ENCODE measurements at places on chromosomes 6 and 20.
A peak's percentile ranks its signal among the peaks of the same experiment; 100 is the strongest.

GRCh38 chr6:126307849-126308248, 32.1 kb upstream of the CENPW start:
- DNase-seq = no peak

DNA sequence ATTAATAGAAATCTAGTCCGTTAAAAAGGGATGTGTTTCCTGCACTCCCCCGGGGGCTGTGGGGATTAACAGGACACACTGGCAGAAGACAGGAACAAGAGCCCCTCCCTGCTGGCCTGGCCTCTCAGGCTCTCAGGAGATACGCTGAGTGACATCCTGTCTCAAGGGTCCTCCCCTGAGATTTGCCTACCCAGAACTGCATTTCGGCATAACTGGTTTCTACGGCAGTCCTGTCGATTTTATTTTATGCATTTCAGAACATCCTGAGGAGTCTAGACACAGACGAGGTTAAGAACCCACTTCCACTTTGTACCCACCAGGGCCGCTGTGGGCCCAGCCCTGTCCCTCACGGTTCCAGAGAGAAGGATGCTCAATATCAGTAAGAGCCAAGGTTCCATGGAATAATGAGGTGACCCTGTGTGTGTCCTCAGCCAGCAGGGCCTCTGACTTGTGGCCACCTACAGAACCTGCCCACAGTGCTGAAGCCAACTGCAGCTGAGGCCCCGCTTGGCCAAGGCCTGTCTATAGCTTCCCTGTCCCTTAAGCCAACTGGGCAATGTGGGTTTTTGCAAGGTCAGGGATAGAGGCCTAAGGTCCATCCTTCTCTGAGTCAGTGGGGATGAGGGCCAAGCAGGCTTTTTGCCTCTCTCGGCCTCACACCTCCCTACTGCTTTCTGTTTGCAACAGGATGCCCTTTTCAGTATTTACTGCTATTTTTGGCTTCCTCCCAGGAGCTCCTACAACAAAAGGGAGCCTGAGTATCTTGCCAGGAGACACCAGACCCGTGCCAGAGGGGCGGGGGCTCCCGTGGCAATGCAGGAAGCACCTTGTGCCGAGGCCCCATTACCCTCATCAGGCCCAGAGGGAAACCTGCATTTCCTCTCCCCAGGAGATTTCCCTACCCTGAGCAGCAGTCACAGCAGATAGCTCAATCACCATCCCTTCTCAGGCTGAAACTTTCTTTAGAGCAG, 14.7 kb downstream of the UQCC2 start:
- DNase-seq = peak; percentile 76

- DNase-seq = no peak
Observed at GRCh38 chr6:130720076-130720715, 107.0 kb upstream of the SMLR1 start.

GRCh38 chr6:45611491-45611890, 233.8 kb upstream of the SUPT3H start:
- DNase-seq = no peak

GRCh38 chr6:14822679-14823078, 423.2 kb upstream of the JARID2 start:
- DNase-seq = no peak

DNA sequence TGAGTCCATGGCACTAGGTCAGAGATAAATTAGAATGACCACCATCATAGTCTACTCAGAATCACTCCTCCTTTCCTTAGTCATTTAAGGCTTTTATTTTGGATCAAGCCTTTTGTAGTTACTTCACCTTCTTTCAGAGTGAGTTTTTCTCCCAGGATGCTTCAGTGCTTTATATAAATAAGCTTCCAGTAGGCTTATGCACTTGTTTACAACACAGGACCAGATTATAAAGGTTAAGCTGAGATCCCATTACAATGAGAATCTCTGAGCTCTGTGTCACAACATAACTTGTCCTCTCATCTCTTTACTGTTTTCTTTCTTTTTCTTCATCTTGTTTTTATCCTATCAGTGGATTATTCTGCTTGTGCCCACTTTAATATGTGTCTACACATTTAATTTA, 47.9 kb downstream of the CEP57L1 start:
- DNase-seq = no peak

GRCh38 chr6:42451333-42452170, at the start of gene TRERF1:
TSS of gene TRERF1 (minus strand) at chr6:42451926. CDS start at chr6:42269590, 182,336 bp downstream.
- DNase-seq = peak; percentile 54

DNA sequence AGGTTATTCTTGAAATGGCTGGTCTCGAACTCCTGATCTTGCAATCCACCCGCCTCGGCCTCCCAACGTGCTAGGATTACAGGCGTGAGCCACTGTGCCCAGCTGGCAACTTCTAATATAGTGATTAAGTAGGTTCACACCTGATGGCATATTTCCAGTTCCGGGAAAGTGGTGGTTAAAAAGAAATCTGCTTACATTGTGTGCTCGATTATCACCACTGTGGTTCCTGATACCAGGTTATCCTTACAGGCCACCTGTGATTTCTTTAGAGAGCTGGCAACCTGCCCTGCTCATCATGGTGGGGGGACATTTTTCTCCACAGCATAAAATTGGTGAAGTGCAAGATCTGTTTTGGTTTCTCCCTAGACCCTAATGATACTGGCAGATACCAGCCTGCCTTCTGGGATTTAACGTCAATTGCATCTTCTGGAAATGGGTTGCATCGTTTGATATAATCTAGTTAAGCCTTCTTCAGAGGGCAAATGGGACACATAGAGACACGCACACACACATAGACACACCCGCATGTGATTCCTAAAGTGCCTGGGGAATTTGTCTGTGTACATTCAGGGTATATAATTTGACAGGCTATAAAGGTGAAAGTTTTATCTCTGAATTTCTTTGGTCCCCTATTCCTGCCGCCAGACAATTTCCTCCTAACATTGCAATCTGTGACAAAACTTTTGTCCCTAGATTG, 49.7 kb upstream of the CITED2 start:
- DNase-seq = no peak

GRCh38 chr6:40887792-40888340, 151.2 kb downstream of the UNC5CL start:
- DNase-seq = no peak

- peak; percentile 15 for DNase-seq
Observed at GRCh38 chr20:16438100-16438499, 135.1 kb downstream of the KIF16B start.

- peak; percentile 59 for DNase-seq
Observed at GRCh38 chr6:3356056-3356823, 97.5 kb downstream of the PSMG4 start.

GRCh38 chr6:159052720-159053119, 7.9 kb upstream of the TAGAP start:
- DNase-seq = no peak

DNA sequence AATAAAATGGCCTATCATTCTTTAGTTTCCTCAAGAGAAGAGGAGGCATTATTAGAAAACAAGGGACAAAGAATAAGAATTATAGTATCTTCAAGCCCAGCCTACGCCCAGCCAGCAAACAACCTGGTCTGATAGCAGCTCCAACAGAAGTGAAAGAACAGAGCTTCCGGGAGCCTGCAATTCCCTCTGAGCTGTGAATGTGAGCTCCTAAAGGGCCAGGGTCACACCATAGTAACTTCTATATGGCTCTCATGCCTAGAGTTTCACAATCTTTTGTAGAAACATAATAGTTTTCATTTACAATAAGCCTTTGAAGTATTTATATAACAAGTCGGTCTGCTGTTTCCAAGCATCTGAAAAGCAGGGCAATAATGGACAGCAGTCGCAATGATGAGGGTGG, 116.5 kb downstream of the SMLR1 start:
- no peak for DNase-seq

- no peak for DNase-seq
Observed at GRCh38 chr6:134257516-134257915, 60.4 kb downstream of the SGK1 start.

DNA sequence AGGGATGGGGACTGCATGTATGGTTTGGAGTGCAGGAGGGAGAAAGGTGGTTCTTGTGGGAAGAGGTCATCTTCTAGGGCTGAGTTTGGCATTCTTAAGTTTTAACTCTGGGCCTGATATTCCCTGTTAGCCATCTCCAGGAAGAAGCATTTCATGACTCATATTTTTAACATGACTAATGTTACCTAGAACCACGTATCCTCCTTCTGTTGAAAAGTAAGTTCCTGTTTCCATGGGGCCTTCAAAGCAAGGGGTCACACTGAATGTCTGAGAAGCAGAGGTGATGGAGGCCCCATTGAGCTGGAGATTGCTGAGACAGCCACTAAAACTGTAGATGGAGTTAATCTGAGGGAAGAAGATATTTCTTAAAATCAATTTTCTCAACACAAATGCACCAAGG, 30.2 kb downstream of the FAM229B start:
- DNase-seq = no peak

DNA sequence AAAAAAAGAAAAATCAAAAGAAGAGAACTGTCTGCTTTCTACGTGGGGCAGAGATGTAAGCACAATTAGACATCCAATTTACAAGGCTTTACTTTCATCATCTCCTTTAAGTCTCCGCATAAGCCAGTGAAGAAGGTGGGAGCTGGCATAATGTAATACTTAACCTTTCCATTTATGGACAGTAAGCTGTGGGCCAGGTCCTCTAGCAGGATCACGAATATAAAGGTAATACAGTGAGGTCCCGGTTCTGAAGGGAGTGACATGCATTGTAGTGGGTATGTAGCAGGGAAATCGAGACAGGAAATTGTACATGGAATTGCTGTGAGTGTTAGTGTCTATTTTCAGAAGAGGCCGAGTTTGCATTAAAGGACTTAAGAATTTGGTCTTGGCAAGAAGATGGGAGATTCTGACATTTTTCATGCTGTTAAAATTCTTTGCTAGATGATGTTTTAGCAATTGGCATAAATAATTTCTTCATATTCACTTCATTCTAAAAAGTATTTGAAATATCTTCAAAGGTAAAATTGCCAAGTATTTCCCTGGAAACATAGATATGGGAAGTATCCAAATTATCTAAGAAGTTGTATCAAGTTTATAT, 20.4 kb upstream of the POPDC3 start:
- no peak for DNase-seq

- no peak for DNase-seq
Observed at GRCh38 chr6:42301986-42302385, 84.3 kb upstream of the MRPS10 start.

- DNase-seq = no peak
Observed at GRCh38 chr6:35476004-35476403, 7.8 kb downstream of the RPL10A start.

DNA sequence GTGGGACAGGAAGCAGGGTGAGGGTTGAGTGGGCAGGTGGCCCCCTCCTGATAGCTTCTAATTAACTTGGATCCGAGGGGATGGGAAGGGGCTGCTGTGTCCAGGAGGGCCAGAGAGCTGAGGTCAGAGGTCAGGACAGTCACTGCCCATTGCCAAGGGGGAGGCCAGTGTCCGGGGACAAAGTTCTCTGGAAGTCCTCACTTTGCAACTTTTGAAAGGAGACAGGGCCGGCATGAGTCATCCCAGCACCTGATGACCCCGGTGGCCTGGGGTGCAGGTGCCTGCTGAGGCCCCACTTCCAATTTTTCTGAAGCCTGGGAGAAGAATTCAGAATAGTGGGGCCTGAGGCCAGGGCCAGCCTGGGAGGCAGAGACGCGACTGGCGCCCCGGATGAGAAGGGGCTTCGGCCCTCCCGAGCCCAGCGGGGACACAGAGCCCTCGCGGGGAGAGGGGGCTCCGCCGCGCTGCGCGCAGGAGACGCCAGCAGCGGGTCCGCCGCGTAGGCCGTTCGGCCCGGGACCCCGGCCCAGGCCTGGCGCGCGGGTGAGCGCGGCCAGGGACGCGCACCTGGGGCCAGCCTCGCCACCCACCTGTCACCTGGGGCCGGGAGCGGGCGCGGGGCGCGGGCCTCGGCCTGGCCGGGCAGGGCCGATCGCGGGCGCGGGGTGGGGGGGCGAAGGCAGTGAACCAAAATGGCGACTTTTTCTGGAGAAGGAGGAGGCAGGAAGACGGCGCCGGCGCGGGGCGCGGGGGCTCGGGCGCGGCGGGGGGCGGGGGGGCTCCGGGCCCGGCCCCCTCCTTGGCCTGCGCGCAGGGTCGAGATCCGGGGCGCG, 586 bp downstream of the ZNF512B start:
- DNase-seq = peak; percentile 42

DNA sequence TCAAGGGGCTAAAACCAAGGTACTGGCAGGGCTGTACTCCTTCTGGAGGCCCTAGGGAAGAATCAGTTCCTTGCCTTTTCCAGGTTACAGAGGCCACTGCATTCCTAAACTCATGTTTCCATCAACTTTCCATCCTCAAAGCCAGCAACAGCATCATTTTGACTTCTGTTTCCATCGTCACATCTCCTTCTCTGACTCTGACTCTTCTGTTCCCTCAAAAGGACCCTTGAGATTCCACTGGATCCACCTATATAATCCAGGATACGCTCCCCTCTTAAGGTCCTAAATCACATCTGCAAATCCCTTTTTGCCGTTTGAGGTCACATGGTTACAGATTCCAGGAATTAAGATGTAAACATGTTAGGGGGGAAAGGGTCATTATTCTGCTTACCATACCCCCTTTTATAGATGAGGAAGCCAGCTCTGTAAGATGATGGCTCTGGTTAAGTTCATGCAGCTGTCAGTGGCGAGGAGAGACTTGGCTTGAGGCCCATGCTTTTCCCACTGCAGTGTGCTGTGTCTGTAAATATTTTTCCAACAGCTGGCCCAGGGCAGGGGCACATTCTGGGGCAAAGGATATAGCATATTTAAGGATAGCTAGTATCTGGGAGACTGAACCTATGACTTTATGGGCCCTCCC, 114.6 kb downstream of the TNFRSF21 start:
- DNase-seq = peak; percentile 47

GRCh38 chr6:149342525-149342924, 25.0 kb downstream of the TAB2 start:
- no peak for DNase-seq

GRCh38 chr6:6333501-6333900, 13.0 kb upstream of the F13A1 start:
- no peak for DNase-seq

DNA sequence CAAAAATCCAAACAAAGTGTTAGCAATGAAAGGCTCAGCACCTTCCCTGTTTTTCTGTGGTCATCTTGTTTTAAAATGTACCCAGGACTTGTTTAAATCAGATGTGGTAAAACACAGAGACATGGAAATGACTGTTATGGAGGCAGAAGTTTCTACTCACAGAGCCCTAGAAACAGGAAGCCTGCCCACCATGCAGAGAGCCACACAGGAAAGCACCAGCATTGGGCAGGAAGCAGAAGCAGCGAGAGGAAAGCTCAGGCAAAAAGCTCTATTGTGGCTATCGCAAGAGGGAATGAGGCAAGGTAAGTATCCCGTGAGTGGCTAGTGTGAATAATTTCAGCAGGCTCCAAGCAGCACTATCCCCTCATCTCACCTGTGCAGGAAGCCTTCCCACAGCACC, 42.8 kb downstream of the GPR6 start:
- no peak for DNase-seq

DNA sequence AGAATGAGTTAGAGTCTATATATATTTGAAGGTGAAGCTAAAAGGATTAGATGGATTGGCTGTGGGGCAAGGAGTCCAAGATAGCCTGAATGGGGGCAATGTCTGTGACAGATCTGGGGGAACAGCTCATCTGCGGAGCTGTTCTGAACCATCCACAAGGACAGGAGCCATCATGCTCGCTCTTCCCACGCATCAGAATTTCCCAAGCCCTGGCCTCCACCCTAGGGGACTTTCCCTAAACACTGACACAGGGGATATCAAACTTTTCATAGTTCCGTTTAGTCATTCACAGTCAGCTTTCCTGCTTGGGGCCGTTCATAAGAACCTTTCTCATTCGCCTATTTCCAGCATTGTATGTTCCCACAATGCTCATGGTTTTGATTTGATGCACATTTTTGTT, 37.6 kb upstream of the CCN6 start:
- peak; percentile 42 for DNase-seq

Data from heart right ventricle (tissue), 16 donors.